GM13976 (cell line): ENCODE measurements at places on chromosomes 2 and 18.

- no peak for DNase-seq
Measured at GRCh38 chr2:774436-774835, 97.2 kb upstream of the TMEM18 start.

DNA sequence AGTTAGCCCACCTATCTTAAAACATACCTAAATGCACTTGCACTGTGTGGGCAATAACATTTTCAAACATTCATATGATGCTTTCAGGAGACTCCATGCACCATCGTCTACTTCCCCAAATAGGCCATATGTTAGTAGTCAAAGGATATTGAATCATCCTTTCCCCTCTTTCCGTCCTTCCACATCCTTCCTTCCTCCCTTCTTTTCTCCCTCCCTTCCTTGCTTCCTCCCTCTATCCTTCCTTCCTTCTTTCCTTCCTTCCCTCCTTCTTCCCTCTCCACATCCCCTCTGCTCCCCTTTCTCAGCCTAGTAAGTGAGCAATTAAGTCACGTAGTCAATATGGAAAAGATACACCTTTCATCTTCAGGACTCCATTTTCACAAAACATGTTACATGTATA lies 73.8 kb downstream of the ZEB2 start:
- DNase-seq, result no peak

DNA sequence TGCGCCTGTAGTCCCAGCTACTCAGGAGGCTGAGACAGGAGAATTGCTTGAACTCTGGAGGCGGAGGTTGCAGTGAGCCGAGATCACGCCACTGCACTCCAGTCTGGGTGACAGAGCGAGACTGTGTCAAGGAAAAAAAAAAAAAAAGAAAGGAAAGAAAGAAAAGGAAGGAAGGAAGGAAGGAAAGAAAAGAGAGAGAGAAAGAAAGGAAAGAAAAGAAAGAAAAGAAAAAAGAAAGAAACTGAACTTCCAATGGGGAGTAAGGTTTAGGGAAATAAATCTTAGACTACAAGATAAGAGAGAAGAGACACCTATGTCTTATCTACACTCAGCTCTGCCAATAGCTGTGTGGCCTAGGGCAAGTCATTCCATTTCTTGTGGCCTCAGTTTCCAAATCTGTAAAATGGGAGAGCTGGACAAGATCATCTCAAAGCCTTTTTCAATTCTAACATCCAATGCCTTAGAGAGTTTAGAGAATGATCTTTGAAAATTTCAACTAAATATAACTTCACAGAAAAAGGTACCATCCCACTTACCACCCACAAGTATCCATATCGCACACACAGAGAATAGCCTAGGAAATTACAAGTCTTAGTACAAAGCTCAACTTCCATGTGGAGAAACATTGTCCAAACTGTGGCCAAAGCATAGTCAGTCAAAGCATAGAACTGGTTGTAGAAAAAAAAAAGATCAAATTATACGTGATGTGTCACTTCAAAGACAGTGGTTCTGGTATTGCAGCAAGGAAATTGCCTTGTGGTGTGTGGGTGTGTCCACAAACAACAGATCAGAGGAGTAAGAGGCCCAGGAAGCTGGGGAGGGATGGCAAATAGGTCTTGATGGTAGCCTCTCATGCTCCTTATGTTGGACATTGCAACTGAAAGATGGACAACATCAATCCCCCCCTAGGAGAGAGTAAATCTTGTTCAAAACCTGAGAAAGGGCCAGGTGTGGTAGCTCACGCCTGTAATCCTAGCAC lies 42.4 kb downstream of the SLC14A2 start:
- no peak for DNase-seq

DNA sequence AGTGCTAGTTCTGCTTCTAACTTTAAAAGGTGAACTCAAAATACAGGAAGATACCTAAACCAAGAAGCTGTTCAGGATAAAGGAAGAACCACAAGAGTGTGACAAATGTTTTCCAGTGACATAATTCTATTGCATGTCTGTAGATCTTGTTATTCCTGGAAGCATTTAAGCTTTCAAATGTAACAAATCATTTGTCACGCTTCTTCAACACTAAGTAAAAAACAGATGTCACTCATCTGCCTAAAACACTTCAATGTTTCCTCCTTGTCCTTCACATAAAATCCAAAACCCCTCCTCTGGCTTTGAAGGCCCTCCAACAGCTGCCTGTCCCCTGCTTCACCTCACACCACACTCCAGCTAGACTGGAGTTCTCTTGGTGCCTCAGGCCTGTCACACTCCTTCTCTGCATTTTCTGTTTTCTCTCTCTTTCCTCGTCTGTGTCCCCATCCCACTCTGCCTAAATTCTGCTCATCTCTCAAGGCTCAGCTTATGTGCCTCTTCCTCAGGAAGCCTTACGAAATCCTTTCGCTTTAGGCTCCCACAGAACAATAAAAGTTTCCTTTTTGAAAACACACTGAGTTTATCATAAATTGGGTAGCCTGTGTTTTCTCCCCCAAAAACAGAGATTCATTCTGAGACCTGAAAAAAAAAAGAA lies 6.4 kb upstream of the CLEC4F start:
- no peak for DNase-seq

- no peak for DNase-seq
Measured at GRCh38 chr2:20210462-20210861, 14.5 kb downstream of the SDC1 start.

- no peak for DNase-seq
Measured at GRCh38 chr2:2320486-2321199, 10.4 kb downstream of the MYT1L start.

GRCh38 chr18:56312551-56313335 lies 325.6 kb downstream of the TXNL1 start:
- no peak for DNase-seq

DNA sequence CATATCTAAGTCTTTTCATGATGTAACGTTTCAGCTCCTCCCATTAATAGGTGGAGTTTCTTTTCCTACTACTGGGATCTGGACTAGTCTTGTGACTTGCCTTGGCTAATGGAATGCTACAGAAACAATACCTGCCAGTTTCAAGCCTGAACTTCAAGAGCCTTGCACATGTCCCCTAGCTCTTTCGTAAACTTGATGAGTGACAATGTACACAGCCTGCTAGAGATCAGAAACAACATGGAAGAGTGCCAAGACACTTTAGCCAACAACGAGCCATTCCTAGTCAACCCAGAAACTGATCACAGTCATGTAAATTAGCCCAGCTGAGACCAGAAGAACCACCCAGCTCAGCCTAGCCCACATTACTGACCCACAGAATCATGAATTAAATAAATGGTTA lies 24.8 kb upstream of the STK39 start:
- no peak for DNase-seq

DNA sequence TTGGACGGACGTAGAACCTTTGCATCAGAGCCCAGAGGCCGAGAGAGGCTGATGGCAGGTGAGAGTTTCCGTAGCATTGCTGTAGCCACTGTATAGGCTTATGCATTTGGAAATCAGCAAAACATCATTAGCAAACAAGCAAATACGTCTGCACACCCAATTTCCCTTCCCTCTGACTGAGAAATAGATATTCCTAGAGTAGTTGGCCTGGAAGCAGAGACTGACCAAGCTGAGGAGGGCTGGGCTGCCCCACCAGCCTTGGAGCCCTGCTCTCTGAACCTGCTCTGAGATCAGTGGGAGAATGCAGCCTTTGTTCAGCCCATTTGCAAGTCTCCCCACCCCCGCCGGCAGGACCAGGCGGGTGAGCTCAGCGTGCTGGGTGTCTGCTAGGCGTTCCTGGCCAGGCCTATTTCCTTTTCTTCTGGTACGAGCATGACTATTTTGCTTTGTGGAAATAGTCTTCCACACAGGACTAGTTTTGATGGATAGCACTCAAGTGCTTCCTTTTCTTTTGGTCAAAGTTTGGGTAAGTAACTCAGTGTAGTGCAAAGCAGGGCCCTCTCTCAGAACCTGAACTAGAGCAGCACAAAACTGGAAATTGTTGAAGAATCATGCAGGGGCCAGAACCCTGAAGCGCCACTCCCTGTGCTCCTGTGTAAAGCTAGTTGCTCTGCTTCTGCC lies 21.9 kb upstream of the RNF149 start:
- no peak for DNase-seq

GRCh38 chr2:202193881-202194353 lies 44.5 kb downstream of the SUMO1 start:
- no peak for DNase-seq

- DNase-seq, result no peak
Measured at GRCh38 chr18:75283731-75284130, 73.1 kb downstream of the TSHZ1 start.

DNA sequence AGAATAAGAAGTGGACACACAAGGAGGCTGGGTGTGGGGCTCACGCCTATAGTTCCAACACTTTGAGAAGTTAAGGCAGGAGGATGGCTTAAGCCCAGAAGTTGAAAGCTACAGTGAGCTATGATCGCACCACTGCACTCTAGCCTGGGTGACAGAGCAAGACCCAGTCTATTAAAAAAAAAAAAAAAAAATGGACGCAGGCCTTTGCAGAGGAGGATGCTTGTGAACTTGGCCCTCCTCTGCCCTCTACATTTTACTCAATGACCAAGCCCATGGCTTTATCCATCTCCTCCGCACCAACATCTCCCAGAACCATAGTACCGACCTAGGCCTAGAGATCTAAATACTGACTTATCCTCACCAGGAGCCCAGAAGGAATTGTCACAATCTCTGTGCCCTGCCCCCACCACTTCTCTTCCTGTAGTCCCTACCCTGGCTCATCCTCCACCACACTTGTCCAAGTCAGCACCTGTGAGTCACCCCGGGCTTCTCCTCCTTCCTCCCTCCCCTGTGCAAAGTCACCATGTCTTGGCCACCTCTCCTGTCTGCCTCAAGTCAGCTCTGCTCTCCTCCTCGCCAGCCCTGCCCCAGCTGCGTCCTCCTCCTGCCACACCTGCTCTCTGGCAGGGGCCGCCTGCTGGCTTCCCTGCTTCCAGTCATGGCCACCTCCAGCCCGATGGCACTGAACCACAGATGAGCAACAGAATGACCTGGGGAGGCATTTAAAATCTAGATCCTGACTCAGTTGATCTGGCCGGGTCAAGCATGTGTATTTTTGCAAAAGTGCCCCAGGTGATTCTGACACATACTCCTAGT lies 35.8 kb upstream of the ASPRV1 start:
- DNase-seq, result no peak

DNA sequence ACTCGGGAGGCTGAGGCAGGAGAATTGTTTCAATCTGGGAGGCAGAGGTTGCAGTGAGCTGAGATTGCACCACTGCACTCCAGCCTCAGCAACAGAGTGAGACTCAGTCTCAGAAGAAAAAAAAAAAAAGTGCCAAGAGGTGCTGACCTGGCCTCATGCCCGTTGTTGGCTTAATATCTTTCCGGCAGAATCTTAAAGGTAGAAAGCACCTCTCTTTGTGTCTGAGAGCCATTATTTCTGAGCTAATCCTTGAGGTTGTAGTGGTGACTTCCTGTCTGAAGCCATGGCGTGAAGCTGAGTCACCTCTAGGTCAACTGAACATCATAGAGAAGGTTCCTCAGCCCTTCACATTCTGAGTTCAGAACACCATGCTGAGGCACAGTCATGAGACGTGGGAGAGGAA lies 60.4 kb downstream of the WDSUB1 start:
- DNase-seq, result peak; percentile 48

DNA sequence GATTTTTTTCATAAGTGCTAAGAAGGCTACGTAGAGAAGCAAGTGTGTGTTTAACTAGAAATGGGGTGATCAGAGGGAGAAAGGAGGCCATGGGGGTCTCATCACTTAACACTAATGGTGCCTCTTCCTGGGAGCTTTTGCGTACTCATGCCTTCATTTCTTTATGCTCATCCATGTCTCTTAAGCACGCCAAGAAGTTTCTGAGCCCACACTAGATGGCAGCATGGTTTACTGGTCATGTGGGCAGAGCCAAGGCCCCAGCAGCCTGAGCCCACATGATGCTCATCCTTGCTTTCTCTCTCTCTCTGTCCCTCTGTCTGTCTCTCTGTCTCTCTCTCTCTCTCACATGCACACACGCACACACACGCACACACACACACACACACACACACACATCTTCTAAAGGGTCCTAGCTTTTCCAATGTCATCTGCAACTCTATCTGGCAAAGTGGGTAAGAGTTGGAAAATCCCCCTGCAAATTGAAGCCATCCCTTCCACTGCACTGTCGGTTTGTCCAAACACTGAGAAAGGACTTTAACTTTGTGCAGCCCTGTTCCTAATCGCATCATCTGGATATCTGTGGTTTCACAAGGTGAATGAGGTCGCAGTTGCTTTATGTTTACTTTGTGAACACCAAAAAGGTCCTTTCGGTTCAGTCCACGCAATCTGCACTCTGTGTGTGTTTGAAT lies 137.1 kb upstream of the CCDC68 start:
- peak; percentile 15 for DNase-seq

- no peak for DNase-seq
Measured at GRCh38 chr18:28801876-28802275, 624.9 kb upstream of the CDH2 start.

- DNase-seq, result no peak
Measured at GRCh38 chr2:233090879-233091278, 30.7 kb downstream of the INPP5D start.

DNA sequence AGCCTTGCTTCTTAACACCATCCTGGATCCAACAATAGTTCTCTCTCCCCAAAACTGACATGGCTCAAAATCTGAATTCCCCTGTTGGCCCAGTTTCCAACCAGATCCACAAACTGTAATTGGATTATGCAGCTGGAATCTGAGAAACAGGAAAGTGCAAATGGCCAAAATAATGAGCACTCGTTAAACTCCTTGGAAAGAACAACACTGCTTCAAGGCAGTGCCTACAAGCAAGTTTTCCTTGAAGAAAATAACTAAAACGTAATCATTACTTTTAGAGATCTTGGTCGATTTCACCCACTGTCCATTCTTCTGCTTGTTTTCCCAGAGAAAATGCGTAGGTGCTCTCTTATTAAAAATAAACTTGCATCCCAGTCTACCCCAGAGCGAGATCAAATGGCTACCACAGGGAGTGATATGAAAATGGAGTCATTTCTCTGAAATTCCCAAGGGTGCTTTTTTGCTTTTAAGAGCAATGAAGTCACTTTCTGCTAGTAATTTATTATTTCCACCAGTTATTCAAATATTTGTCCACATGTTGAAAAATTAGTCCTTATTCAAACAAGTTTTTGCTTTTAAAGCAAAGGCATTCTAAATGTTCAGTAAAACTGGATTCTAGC lies 264.2 kb downstream of the C1D start:
- DNase-seq, result no peak

DNA sequence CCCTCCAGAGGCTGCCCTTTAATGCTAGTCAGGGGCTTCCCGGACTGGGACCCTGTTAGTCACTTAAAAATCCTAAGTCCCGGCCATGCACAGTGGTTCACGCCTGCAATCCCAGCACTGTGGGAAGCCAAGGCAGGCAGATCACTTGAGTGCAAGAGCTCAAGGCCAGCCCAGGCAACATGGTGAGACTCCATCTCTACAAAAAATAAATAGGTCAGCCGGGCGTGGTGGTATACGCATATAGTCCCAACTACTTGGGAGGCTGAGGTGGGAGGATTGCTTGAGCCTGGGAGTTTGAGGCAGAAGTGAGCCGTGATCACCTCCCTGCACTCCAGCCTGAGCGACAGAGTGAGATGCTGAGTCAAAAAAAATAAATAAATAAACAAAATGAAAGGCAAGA lies 17.2 kb upstream of the KCNG2 start:
- no peak for DNase-seq

GRCh38 chr18:13643261-13643751 lies 83.1 kb downstream of the FAM210A start:
- no peak for DNase-seq

- DNase-seq, result no peak
Measured at GRCh38 chr2:5203134-5203755, 488.9 kb upstream of the SOX11 start.

- DNase-seq, result no peak
Measured at GRCh38 chr2:31286961-31287550, 53.1 kb downstream of the EHD3 start.
